ENCODE measurements at places on chromosomes 12 and 14.

- DNase-seq: peak; percentile 22
Measured at GRCh38 chr14:63650256-63650952, 8.7 kb upstream of the WDR89 start.

DNA sequence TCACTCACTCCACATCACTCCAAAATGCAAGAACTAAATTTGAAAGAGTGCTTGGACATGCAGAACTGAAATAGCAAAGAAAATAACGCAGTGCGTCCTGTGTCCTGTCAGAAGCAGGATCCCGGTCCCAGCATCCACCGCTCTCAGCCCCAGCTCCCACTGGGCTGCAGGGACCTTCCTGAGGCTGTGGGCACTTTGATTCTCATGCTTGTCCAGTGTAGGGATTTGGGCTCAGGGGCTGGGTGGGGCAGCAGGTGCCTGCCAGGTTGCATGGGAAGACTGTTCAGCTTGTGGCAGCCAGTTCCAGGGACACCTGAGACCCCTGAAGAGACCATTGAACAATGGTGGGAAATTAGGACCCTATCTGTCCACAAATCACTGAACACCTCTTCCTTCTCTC is 140.0 kb upstream of the FKBP4 start:
- DNase-seq: no peak

DNA sequence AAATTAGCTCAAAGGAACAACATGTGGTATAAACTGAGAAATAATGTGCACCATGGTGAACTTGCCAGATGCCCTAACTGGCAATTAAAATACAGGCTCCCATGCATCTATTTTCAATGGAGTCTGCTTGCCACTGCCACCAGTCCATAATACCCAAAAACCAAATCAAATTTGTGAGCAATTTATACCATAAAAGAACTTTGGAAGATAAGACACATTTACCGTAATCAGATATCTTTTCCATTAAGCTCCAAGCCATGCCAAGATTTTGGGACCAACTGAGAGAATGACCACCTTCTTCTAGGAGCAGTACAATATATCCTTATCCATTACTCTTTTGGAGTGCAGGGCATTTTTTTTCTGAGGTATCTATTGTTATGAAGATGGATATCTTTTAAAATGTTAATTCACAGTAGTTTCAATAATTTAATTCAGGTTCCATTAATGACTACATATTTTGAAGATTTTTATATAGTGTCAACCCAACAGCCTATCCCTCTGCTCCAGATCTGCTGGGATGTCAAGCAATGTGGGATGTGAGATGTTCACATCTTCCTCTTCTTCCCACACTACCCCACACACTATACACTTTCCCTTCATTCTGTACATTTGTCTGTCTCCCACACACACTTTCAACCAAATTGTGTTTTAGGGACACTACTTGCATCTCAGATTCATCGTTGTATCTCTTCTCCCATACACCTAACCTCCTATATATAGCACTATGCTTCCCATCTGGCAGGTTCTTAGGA is 53.3 kb downstream of the KIF21A start:
- no peak for DNase-seq

DNA sequence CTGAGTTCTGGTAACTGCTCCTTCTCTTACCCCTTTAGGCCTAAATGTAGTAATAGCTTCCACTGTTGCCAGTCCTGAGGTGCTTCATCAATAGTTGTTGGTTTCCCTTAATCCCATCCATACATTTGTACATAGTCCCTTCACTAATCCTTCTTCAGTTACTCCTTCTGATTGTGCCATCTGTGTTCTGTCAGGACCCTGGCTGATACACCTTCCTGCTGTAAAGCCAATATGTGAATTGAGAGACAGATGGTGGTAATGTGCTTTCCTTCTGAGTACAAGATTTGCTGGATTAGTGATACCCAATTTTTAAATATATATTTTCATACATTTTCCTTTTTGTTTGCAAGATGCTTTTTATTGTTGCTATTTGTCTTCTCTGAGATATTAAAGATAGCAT is 66.4 kb downstream of the OTOGL start:
- DNase-seq: no peak

- DNase-seq: no peak
Measured at GRCh38 chr12:69000540-69001243, 67.7 kb upstream of the CPM start.

GRCh38 chr12:64178122-64178521 is 44.0 kb downstream of the KICS2 start:
- DNase-seq: no peak

- DNase-seq: no peak
Measured at GRCh38 chr12:12714276-12715021, 2.7 kb upstream of the CDKN1B start.

DNA sequence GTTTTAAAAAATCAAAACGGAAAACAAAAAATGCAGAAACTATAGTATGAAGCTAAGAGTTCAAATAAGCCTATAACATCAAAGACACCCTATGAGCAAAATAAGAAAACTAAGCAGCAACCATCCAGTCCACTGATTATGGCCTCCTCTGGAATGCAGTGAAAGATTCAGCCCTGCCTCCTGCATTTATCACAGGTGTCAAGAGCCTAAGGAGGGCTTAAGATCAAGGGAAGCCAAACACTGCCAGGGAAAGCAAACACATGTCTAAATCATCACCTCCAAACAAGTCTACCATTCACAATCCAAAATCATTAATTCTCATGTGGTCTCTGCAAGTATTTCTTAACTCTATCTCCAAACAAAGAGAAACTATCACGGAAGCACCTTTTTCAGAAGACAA is 28.4 kb downstream of the SARNP start:
- no peak for DNase-seq

GRCh38 chr14:77098529-77099353 is 683 bp downstream of the CIPC start:
- DNase-seq: no peak

DNA sequence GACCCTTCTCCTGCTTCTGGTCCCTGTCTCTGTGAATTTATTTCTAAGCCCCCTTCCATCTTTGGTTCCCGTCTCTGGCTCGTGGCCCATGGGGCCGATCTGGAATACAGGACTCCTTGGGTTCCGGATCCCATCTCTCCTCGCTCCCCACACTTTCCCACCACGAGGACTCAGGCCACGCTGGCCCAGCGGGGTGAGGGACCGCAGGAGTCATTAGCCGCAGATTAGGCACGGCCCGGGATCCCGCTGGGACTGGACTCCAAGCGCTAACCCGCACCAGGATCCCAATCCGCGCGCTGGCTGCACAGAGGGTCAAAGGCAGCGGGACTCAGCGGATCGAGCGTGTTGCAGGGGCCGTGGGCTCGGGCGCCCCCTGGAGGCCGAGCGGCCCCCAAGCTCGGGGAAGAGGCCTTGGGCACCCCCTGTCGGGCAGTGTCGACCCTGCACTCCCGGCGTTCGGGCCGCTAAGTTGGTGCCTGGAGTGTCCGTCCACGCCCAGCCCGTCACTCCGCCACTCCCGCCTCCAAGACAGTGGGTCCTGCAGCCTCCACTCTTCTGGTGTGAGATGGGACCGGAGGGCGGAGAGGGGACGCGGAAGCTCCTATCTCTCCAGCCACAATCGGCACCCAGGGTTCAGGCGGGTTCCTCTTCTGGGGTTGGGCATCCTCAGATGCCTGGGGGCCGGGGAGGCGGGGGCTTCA is 9.5 kb downstream of the SHMT2 start:
- peak; percentile 78 for DNase-seq

GRCh38 chr12:113340061-113340460 is 5.2 kb upstream of the SLC8B1 start:
- DNase-seq: no peak

DNA sequence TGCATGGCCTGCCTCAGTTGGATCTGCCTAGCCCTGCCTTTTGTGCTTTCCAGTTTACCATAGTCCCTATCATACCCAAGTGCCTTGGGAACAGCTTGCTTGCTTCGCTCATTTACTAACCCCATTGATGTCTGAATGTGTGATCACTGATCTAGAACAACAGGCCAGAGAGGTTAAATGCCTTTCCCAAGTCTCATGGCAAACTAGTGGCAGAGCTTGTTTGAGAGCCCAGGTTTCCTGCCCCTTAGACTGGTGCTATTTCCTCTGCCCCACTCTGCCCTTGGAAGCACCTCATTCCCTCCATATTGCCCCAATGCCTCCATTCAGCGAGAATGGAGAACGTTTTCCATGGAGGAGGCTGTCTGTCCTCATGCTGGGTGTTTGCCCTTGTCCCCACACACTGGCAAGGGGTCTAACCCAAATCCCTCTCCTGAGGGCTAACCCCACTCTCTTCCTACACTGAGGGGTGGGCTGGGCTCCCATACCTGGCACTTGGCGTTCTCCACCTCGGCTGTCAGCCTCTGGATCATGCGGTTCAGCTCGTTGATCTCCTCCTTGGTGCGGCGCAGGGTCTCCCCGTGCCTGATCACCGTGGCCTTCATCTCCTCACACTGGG is 19.8 kb downstream of the KRT7 start:
- DNase-seq: no peak

DNA sequence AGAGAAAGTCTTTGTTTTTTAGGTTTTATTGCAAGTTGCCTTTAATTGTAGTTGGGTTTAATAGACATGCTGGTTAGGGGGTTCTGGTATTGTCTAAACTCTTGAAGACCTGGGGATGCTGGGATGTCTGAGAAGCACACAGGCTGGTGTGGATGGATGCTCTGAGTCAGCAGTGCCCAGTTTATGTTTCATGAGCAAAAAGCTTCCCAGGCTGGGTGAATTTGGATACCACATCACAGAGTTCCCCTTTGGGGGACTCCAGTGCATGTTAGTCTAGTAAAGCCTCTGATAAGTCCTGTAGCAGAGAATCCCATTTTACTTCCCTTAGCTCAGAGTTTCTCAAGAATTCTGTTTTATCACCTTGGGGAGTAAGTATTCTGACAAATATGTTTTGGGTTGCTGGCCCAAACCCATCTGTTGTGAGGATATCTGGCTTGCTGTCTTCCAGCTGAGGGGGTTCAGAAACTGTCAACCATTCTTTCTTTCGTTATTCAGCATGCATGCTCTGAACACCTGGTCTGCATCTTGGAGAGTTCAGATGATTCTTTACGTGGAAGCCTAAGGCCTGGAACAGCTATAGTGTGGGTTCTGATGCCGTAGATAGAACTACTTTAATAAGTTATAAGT is 509.1 kb downstream of the VRK1 start:
- no peak for DNase-seq

DNA sequence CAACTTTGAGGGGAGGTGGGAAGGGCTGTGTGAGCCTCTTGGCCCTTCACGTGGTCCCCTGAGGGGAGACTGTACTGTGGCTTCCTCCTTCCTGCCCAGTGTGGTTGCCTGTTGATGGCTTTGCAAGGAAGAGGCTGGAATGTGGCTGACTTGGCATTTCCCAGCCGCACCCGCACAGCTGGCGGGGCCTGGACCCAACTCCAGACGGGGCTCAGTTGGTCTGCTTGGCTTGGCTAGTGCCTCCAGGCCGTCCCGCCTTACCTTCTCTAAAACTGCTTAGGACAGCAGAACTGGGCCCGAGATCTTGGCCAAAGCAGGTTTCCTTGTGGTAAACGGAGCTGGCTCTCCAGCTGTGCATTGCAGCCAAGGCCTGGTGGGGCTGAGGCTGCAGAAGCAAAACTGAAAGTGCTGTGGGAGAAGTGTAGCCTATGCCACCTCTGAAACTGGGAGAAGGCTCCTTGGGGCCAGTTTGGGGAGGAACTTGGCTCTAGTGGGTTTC is 139.5 kb downstream of the SMOC1 start:
- DNase-seq: no peak

DNA sequence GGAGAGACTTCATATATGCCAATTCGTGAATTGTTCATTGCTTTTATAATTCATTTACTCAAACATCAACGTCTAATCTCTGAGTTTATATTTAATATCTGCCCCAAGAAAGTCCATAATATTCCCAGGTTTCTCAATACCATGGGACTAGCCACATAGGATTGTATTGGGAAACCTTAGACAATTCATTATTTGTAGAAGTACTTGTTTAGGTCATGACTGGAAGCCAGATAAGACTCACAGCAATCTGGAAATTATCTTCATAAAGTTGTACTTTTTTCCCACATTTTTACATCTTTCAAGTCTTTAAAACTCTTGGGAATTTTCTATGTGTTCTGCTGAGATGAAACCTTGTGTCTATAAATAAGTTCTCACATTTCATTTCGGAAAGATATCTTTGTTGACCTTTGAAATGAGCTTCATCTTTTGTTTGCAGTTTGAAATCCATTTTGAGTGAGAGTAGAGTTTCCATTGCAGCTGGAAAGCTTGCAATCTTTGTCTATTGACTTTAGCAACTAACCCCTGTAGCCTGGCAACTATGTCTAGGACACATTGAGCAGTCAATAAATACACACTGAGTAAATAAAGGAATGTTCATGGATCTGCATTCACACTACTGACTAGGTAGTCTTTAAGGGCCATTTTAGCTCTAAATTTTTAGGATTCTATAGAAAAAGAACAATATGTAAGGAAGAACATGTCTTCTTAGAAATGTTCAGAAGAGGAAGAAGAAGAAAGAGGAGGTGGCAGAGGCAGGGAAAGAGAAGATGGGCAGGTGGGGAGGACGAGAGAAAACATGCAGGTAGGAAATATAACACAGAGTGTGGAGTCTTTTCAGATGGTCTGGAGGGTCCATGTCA is 154.4 kb downstream of the LRIG3 start:
- DNase-seq: no peak

DNA sequence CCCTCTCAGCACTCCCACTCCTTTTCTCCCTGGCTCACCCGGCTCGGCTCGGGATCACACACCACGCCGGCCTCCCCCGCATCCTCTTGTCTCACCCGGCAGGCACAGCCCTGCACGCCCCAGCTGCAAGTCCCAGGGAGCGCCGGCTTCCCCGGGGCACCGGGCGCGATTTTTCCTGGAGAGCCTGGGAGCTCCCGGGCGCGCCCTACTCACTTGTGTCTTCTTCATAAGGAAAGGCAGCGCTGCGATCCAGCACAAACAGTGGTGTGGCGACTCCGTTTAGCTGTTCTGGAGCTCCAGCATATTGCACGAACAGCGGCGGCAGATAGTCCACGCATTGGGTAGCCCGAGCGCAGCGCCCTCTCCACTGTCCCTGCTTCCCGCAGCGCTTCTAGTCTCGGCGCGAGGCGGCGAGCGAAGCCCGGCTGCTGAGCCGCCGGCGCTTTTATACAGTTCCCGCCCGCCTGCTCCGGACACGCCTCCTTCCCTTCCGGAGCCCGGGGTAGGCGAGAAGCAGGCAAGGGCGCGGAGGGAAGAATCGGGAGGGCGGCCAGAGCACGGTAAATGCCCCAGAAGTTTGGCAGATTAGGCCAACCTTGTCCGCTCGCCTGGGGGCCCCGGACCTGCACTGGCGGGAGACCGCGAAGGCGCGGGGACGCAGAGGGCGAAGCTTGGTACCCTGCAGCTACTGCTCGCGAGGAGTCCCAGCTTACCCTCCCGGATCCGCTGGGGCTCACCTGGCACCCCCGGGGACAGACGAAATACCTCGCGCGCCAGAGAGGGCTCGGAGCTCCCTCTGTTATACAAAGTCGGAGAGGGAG is at the start of gene KITLG:
Gene KITLG (minus strand): TSS at position 421 of the 821 bp plus-strand sequence. CDS start 193 bp downstream, at position 228.
- DNase-seq: no peak

GRCh38 chr12:106287364-106287763 is 15.2 kb upstream of the TCP11L2 start:
- DNase-seq: no peak

GRCh38 chr14:100816286-100816949 is 9.5 kb upstream of the MEG3 start:
- no peak for DNase-seq

All from activated CD8-positive, alpha-beta memory T cell treated with anti-CD3 and anti-CD28 coated beads for 1 hour (primary cell).